NCI-H1105 (cell line): ENCODE measurements at places on chromosomes 12 and 14.

- DNase-seq: no peak
Observed at GRCh38 chr12:87280356-87280755, 748.8 kb downstream of the C12orf50 start.

GRCh38 chr12:80607361-80608135 is 99.9 kb upstream of the MYF6 start:
- no peak for DNase-seq

- no peak for DNase-seq
Observed at GRCh38 chr12:58703866-58704265, 216.4 kb downstream of the LRIG3 start.

GRCh38 chr12:47819138-47819895 is 386 bp downstream of the HDAC7 start:
- peak; percentile 18 for DNase-seq

- DNase-seq: peak; percentile 22
Observed at GRCh38 chr12:90909069-90909770, 45.8 kb downstream of the CCER1 start.

DNA sequence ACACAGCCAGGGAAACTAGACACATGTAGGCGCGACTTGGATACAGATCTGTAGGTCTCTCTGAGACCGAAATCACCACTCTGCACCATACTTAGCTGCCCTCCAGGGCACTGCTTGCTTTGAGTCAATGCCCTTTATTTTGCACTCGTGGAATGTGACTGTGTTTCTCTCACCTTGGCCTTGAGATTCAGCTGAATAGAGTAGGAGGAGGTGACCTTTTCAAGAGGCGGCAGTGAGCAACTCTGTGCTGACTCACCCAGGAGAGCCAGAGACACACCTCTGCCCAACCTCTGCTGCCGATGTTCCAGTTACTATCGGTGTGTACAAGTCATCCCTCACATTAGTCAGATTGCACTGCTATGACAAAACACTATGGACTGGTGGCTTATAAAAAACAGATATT is 583.4 kb downstream of the VRK1 start:
- DNase-seq: no peak

DNA sequence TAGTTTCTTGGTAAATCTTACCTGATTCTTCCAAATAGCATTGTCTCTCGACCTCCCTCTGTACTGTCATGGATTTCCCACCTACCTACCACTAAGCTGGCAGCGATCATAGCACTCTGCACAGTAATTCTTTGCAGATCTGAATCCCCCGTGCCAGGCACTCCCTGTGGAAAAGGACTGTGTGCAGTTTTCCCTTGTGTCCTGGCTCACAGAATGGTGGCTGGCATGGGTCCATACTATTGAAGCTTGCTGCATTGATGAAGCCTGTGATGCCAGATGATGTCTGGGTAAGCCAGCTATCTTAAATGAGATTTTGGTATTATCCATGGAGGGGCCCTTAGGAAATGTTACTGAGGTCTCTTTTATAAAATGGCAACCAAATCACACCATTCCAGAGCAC is 135.7 kb downstream of the RPAP3 start:
- DNase-seq: no peak

GRCh38 chr14:20623798-20624197 is 17.7 kb downstream of the OR6S1 start:
- DNase-seq: no peak

GRCh38 chr14:51328772-51329353 is 88.8 kb downstream of the TMX1 start:
- DNase-seq: no peak

DNA sequence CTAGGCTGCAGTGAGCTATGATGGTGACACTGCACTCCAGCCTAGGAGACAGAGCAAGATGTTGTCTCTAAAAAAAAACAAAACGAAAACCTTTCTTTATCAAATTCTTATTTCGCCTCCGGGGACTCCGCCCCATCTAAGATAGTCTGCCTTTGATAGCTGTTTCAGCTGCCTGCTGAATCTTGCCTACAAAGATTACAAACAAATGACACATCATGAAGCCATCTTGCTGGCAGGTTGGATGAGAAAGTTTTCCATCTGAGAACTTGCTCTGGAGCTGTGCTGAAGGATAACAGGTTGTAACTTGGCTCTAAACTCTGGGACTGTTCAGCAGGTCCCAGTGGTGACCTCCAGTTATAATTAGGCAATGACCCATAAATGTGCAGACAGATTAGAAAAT is 41.8 kb upstream of the AEBP2 start:
- no peak for DNase-seq

DNA sequence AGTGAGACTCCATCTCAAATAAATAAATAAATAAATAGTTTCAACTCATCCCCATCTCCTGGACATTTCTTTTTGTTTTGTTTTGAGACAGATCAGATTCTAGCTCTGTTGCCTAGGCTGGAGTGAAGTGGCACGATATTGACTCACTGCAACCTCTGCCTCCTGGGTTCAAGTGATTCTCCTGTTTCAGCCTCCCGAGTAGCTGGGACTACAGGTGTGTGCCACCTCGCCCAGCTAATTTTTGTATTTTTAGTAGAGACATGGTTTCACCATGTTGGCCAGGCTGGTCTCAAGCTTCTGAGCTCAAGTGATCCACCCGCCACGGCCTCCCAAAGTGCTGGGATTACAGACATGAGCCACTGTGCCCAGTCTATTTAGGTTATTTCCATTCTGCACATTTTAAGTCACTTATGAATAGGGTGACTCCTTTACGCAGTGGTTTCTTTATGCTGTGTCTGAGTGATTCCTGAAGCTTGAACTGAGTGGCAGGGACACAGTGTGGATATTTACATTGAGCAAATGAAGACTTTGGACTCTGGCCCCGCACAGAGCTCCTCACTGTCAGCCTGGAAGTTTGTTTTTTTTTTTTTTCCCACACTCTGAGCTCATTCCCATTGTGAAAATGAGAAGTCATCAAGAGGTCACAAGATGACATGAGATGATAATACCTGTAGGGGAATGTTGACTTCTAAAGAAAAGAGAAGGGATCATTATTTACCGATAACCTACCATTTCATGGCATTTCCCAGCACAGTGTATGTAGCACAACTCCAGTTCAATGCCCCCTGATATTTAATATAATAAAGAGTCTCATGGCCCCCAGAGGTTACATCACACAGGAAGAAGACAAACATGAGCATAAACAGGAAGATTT is 72.6 kb downstream of the TBX3 start:
- DNase-seq: no peak

GRCh38 chr12:46944088-46944487 is 118.3 kb upstream of the SLC38A4 start:
- DNase-seq: no peak

GRCh38 chr14:59213368-59214315 is 25.2 kb downstream of the DAAM1 start:
- peak; percentile 24 for DNase-seq

DNA sequence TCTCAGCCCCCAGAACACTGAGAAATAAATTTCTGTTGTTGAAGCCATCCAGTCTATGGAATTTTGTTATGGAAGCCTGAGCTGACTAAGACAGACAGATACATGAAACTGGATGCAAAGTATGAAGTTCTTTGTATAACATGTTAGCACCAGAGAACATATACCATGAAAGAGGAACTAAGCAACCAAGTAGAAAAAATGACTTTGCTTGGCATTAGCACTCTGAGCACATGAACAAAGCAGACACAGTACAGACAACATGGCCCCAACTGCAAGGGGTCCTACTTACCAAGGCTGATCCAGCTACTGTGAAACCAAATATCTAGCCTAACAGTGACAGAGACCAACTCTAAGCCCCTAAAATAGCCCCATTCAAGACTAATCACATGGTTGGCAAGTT is 13.8 kb downstream of the EXOC5 start:
- no peak for DNase-seq
